KG1 (cell line): ENCODE measurements at places on chromosomes 5 and 9.

- no peak for DNase-seq
Observed at GRCh38 chr5:43731573-43731972, 128.6 kb downstream of the NNT start.

DNA sequence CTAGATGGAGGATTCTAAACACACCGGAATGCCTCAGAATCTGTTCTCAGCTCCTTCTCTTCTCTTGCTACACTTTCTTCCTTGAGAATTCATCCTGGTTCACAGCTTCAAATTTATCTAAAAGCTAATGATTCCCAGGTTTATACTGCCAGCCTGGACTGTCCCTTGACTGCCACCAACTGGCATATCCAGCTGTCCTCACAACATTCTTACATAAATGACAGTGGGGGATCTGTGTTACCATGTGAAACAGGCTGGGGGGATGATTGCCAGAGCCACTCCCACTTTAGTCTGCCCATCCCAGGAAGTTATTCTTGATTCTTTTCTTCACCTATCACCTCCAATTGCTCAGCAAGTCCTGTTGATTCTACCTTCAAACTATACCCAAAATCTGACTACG lies 27.2 kb upstream of the ZFR start:
- no peak for DNase-seq

DNA sequence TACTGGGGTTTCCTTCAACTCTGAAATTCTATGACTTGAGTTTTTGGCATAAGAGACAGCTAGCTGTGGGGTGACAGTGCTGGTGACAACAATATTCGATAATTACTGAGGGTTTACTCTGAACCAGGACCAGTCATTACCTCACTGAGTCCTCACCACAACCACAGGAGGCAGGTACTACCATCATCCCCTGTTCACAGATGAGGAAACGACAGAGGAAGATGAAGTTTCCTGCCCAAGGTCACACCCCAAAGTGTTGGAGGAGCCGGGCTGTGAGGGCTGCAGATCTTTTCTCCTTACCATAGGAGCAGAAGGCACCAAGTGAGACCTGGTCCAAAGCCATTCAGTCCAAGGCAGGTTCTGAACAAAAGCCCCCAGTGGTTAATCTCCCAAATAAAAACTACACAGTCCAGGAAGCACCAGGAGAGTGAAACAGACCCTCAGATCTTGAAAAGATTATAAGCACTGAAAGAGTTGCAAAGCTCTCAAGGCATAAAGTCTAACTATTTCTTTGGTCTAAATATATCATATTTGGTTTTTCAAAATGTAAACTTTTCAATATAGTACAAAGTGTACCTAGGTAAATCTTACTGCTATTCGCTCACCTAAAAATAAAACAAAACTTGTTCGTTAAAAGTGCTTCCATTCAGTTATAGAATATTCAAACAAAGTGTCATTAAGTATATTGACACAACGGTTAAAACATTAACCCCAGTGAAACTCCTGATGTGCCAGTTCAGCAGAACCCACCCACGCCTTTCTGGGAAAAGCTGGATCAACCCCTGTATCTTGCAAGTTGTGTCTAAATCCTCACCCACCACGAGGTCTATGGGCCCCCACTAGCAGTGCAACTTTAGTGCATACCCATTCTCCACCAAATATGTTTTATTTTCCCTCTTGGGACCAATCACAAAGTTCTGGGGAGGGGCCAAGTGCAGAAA lies 82.6 kb upstream of the EQTN start:
- DNase-seq, result no peak

GRCh38 chr9:90107040-90107725 lies 502.4 kb downstream of the GADD45G start:
- DNase-seq, result no peak

DNA sequence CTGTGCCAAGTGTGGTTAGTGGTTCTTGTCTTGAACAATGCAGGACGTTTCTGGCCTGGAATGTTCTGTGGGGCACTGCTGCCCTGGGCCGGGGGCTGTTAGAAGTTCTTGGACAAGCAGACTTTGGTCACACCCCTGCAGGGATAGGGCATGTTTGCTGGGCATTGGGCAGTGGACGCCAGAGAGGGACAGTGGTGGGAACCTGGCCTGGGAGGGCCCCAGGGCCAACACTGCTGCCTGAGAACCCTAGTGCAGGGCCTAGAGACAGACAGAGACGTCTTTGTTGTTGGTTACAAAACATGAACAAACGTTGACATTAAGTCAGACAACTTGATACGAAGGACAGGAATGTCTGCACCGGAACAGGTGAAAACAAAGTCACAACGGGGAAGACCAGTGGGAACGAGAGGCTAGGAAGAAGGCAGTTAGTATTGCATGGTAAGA lies 57.0 kb downstream of the WNK2 start:
- no peak for DNase-seq

- no peak for DNase-seq
Observed at GRCh38 chr5:89280103-89281037, 397.4 kb upstream of the MEF2C start.

DNA sequence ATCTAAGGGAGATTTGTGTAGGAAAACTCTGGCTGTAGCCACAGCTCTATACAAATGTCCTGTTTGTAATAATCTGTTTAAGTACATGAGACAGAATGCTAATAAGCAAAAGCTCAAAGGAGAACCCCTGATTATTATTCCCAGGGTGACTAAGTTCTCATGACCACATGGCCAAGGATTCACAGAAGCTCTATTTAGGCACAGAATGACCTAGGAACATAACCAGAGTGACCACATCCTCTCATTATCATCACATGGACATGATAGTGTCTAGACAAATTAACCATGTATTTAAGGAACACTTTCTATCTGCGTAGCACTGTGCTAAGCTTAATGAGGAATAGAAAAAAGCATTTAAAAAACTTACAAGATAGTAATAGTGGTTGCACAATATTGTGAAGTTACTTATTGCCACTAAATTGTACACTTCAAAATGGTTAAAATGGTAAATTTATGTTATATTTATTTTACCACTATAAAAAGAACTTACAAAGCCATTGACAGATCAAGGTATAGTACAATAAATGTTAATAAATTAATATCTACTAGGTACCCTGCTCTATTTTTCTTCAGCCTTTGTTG lies 56.3 kb downstream of the STX17 start:
- no peak for DNase-seq

DNA sequence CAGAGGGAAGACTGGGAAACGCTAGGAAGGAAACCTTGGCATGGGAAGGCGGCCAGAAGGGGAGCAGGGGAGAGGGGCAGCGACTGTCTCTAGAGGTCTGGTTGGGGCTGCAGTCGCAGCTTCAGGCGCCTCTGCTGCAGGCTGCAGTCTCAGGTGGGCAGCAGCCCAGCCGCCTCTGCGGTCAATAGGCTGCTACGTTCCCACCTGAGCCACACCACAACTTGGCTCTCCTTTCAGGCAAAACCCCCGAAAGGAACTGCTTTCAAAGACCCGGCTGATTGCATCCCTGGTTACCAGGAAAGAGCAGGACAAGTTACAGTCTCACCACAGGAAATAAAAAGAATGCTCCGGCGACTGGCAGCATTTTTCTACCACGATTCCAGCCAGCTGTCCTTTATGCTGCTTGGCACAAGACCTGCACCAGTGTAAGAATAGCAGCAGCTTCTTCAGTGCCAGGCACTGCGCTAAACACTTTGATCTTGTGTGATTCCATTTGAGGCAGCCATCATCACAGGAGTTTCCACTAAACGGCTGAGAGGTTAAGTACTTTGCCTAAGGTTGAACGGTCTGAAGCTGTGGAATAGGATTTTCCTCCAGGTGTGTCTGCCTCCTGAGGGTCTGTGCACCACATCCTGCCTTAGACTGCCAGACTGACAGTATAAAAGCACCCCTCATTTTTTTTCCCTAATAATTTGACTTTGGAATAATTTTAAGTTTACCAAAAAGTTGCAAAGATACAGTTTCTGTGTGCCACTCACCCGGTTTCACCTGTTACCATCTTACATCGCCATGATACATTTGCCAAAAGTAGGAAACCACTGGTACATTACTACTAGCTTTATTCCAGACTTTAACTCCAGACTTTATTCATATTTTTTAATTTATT lies 7.5 kb downstream of the RPS14 start:
- DNase-seq, result no peak
